Breast epithelium (tissue), 4 donors: ENCODE measurements at places on chromosomes 4 and X. TPM values are rescaled to one million over a fixed set of nuclear protein-coding genes. Genes with fewer than 3 reads are reported as not detected.

The ABCB7 gene
- total RNA-seq: 70.5 TPM

The MAOB gene
- 46.0 TPM for total RNA-seq

The ACE2 gene
- total RNA-seq: 7.2 TPM

The STX18 gene
- 32.8 TPM for total RNA-seq

The GAGE10 gene
- not detected for total RNA-seq

The STS gene
- 10.8 TPM for total RNA-seq
